B cell (primary cell): ENCODE measurements at places on chromosomes 13 and 19. TPM values are rescaled to one million over a fixed set of nuclear protein-coding genes. Genes with fewer than 3 reads are reported as not detected.

- no peak overlapping the region for H3K27ac ChIP-seq
- no peaks in the 10 kb centered on the region for H3K27me3 ChIP-seq
- DNase-seq = no peak
- no peaks in the 10 kb centered on the region for H3K4me1 ChIP-seq
Measured at GRCh38 chr13:106756446-106756845, 188.5 kb upstream of the ARGLU1 start.

GRCh38 chr19:50537769-50538230 is 24.1 kb upstream of the ASPDH start:
- H3K4me3 ChIP-seq = no peak overlapping the region
- no peak overlapping the region for H3K27ac ChIP-seq
- DNase-seq = peak; percentile 66
- no peaks in the 10 kb centered on the region for H3K27me3 ChIP-seq

DNA sequence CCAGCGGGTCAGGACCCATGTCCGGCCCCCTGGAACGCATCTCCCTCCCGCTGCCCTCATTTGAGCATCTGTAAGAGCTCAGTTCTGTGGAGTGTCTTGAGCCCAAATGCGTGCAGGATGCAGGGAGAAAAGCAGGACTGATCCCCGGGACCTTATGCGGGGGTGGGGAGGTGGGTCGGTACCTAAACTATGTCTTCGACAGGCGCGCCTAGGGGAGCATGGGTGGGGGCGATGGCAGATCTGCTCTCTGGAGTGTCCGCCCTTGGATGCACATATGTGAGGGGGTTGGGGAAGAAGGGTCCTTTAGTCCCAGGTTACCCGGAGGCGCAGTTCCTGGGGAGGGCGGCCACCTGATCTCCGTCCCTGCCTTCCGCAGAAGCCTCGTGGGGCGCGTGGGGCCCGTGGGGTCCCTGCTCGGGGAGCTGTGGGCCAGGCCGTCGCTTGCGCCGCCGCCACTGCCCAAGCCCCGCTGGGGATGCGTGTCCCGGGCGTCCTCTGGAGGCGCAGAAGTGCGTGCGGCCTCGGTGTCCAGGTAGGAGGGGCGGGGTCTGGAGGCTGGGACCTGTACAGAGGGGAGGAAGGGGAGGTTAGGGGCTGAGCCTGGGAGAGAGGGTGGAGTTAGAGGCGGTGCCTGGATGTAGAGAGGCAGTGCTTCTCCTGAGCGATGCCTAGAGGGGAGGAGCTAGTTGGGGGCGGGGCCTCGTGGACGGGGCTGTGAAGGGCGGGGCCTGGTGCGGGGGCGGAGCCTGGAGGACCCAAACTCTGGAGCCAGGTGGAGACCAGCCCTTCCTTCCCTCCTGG is 2.9 kb downstream of the CILP2 start:
- no peak overlapping the region for H3K4me3 ChIP-seq
- peak; percentile 70 for DNase-seq
- H3K4me1 ChIP-seq = peaks cover 36% of the 10 kb centered on the region
- no peak overlapping the region for H3K27ac ChIP-seq

DNA sequence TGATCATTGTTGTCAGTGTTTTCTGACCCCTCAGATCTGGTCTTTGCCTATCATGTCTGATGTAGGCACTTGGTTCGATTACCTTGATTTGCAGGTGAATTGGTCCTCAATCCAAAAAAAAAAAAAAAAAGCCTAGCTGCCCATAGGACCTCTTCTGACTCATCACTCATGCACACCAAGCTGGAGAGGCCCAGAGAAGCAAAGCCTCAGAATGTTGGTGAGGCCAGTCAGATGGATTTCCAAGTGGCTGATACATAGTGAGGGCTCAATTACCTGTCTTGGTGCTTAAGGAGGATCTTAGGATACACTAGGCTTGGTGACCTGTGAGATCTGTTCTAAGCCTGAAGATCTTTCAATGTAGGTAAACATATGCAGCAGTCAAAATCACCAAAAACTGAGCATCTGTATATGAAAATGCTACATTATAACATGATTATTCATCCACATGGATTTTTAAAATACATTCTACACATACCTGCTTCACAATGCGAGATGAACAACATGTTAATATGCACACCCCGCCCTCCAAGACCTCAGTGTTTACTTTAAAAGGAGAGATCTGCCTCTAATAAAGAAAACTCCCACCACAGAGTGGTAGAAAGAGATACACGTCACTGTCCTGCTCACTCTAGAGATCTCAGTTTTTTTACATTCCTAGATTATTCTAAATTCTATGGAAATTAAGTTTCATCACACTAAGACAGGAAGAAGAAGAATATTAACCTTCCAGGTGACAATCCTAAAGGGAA is 79.9 kb upstream of the RAP2A start:
- H3K36me3 ChIP-seq = peaks cover 14% of the 10 kb centered on the region
- H3K27me3 ChIP-seq = no peaks in the 10 kb centered on the region
- no peak overlapping the region for H3K4me3 ChIP-seq
- no peak for DNase-seq
- H3K4me1 ChIP-seq = no peaks in the 10 kb centered on the region

DNA sequence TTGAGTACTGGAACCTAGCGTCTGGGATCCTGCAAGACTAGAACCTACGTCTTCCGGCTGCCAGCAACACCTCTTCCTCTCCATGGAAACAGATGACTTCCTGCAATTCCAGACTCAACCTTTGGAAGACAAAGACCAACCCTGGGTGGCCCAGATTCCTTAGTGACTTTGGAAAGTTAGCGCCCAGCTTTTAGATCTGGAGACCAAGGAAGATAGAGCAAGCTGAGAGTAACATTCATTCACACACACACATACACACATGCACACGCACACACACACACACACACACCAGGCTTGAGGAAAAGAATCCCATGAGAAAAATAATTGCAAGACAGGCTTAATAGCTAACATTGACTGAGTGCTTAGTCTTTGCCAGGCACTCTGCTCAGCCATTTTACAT is 788.9 kb downstream of the UQCRFS1 start:
- no peaks in the 10 kb centered on the region for H3K4me1 ChIP-seq
- no peak overlapping the region for H3K4me3 ChIP-seq
- H3K27me3 ChIP-seq = no peaks in the 10 kb centered on the region
- DNase-seq = no peak

DNA sequence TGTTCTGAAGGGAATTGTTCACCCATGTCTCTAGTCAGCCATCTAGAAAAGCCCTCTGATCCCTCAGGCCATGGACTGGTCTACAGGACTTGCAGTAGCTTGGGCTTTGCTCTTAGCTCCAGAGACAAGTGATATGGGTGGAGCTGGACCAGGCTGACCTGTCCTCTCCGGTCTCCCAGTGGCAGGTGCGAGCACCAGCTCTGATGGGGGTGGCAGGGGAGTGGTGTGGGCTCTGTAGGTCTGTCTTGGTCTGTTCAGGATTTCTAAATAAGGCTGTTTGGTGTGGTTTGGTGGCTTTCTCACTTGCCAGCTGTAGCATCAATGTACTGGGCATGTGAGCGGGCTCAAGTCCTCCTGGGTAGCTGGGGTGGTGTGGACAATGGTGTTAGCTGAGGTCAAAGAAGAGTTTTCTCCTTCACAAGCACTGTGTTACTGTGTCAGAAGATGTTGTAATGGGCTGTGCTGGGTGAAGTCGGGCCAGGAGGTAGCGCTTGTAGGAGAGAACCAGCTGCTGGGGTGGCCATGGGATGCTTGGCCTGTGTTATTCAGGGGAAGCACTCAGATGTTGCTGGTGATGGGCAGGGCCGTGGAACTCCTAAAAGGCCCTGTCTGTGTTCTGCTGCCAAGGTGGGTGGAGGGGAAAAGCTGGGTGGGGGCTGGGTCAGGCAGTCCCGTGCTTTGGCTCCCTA is 16.9 kb downstream of the GPC6 start:
- no peak for DNase-seq
- no peaks in the 10 kb centered on the region for H3K36me3 ChIP-seq
- H3K27ac ChIP-seq = no peak overlapping the region
- no peaks in the 10 kb centered on the region for H3K27me3 ChIP-seq

DNA sequence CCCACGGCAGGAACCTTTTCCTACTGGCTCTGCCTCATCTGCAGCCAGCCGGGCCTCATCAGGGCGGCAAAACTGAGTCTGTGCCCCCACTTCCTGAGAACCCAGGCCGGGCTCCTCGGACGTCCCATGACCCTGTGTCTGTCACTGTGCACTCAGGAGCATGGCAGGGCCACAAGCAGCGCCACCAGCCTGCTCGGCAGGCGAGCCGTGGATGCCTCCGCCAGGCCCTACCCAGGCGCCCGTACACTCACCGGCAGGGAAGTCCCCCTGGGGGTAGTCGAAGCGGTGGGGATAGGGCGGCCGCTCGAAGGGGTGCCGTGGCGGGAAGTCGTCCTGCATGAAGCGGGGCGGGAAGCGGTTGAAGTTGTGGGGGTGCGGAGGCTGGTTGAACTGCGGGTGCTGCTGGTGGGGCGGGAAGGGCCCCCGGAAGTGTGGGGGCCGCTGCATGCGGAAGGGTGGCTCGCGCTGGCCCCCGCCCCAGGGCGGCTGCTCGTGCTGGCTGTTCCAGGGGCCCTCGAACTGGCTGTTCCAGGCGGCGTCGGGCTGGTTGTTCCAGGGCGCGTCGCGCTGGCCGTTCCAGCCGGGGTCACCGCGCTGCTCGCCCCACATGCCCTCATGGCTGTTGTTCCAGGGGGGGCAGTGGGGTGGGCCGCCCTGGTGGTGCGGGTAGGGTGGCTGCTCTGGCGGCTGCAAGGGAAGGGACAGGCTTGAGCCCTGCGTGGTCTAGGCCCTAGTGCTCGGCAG is 17.1 kb downstream of the CHERP start:
- no peaks in the 10 kb centered on the region for H3K36me3 ChIP-seq
- H3K27me3 ChIP-seq = no peaks in the 10 kb centered on the region
- H3K4me1 ChIP-seq = no peaks in the 10 kb centered on the region
- no peak for DNase-seq

The IFNL1 gene
- total RNA-seq = not detected in 2 replicates

DNA sequence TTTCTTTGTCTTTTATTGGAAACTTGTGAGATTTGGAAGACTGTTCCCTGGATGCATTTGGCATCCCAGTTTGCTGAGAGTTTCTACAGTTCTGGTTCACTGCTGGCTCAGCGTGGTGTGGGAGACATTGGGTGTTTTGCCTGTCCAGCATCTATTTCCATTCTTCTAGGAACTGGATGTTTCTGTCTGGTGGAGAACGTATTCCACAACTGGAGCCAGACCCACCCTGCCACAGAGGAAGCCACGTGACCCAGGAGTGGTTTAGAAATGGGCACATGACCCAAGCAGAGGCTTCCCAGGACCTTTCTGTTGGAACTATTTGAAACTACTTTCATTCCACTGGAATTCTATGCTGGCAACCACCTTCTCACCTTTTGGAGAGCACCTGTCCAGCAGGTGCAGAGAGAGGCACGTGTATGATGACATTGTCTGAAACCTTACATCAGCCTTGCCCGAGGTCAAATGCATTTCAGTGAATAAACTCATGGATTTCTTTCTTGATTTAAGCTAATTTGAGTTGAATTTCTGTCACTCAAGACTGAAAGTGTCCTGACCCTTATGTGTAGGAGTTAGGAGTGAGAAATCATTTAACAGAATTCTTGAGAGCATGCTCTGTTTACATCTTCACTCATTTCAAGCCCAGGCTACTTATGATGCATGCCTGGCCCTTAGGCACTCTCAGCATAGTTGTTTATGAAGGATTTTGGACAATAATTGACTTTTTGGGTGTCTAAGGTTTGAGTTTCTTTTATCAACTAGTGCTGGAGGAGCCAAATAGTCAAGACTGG is 121.8 kb downstream of the AKAP11 start:
- DNase-seq = no peak
- H3K4me3 ChIP-seq = no peak overlapping the region
- no peaks in the 10 kb centered on the region for H3K36me3 ChIP-seq
- peaks cover 21% of the 10 kb centered on the region for H3K4me1 ChIP-seq
- no peaks in the 10 kb centered on the region for H3K27me3 ChIP-seq
- H3K27ac ChIP-seq = no peak overlapping the region

The ZNF560 gene
- not detected in 2 replicates for total RNA-seq

- H3K36me3 ChIP-seq = no peaks in the 10 kb centered on the region
- no peak overlapping the region for H3K4me3 ChIP-seq
- no peaks in the 10 kb centered on the region for H3K27me3 ChIP-seq
- no peaks in the 10 kb centered on the region for H3K4me1 ChIP-seq
- no peak for DNase-seq
- H3K27ac ChIP-seq = no peak overlapping the region
Measured at GRCh38 chr13:22517544-22517943, 663.2 kb upstream of the SGCG start.

DNA sequence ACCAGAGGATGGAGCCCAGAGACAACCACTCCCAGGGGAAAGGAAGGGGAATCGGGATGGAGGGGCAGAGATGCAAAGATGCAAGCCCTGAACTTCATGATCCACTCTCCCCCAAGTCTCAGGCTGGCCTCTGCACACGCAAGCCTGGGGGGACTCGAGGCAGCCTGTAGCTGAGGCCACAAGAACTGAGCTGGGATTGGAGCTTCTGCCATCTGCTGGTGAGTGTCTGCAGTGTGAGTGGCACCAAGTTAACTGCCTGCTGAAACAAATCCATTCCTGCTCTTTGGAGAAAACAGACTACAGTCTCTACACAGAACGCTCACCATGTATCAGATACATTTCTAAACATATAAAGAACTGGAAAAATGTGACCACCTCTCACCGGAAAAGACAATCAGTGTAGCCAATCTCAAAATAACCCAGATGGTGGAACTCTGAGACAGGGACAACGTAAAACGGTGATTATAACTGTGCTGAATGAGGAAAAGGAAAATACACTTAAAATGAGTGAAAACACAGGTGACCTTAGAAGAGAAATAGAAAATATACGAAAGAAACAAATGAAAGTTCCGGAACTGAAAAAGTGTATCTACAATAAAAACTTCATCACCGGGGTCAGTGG is 62.1 kb downstream of the KLF2 start:
- H3K36me3 ChIP-seq = peaks cover 2% of the 10 kb centered on the region
- peaks cover 51% of the 10 kb centered on the region for H3K4me1 ChIP-seq

DNA sequence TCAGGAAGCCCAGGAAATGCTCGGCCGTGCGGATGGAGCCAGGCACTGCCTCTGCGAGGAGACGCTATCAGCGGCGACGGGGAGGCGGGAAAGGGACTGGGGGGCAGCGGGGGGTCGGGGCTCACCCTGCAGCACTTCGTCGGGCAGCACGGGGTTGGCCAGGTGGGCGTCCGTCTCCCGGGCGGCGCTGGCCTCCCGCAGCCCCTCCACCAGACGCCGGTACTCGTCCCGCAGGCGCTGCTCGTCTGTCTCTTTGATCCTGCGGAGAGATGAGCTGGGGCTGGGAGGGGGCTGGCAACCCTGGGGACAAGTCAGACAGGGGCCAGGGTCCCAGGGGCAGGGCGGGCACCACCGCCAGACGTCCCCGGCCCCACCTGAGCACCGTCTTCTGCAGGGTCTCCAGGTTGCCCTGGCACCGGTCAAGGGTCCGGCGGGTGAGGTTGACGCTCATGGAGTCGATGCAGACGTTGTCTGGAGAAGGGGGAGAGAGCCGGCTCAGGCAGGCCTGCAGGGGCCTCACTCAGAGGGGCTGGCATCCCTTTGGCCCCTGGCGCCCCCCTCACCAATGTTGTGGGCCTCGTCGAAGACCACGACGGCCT is 6.4 kb downstream of the ERCC2 start:
- H3K4me1 ChIP-seq = no peaks in the 10 kb centered on the region
- no peak overlapping the region for H3K27ac ChIP-seq
- no peak for DNase-seq
- H3K27me3 ChIP-seq = no peaks in the 10 kb centered on the region
- H3K36me3 ChIP-seq = no peaks in the 10 kb centered on the region

The RDH8 gene
- total RNA-seq = not detected in 2 replicates
